Left hindlimb (tissue), 1 donor: ENCODE measurements at places on chromosomes 1 and 21.

DNA sequence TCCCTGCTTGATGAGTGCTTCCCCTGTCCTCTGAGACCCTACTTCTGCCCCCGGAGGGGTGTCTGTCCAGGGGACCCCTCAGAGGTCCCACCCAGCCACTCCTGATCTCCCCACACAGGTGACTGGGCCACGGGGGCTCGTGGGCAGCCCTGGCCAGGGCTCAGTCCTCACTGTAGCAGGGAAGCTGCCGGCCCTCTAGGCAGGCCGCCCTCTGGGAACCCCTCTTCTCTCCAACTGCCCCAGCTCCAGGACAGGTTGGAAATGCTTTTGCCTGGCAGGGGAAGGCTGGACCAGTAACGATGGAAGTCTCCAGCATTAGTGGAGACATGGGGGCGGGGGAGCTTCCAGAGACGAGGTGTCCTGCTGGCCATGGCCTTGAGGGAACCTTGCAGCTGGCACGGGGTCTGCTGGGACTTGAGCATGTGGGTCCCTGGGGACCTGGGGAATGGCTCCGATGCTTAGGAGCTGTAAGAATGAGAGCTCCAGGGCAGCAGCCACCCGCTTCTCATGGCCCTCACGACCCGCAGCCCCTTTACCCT, 3.1 kb upstream of the FNDC10 start:
- DNase-seq: no peak

- DNase-seq: peak; percentile 69
Measured at GRCh38 chr1:206472454-206472853, 2.2 kb downstream of the IKBKE start.

GRCh38 chr1:246416261-246416660, 90.8 kb downstream of the SMYD3 start:
- DNase-seq: no peak

DNA sequence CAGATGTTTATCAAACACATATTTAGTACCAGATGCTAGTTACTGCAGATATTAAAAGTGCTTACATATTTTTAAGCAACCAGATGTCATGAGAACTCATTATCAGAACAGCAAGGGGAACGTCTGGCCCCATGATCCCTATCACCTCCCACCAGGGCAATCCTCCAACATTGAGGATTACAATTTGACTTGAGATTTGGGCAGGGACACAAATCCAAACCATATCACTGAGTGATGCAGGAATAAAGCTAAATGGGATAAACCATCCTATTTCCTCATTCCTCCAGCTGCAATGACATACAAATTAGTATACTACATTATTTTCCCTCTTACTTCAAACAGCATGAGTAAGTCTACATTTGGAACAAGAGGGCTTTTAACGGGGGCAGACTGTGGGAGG, 3.1 kb upstream of the KCNK2 start:
- DNase-seq: no peak

- DNase-seq: no peak
Measured at GRCh38 chr1:56399795-56400194, 179.6 kb downstream of the PLPP3 start.

DNA sequence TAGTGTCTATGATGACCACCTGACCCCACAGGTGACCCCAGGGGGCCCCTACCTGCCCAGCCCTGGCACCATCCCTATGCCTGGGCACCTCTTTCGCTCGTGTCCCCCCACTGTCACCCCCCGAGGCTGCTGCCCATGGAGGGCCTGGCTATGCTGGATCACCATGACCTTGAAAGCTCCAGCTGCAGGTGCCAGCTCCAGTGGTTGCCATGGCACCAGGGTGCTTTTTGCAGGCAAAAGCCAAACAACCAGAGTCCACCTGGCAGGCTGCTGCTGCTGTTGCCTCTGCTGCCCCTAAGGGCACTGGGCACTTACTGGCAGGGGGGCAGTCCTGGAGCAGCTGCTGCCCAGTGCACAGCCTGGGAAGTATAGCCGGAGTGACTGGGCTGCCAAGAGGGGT, 21.7 kb downstream of the ETNK2 start:
- DNase-seq: no peak

GRCh38 chr1:226643177-226643576, 94.6 kb downstream of the STUM start:
- DNase-seq: no peak

GRCh38 chr1:21840981-21841380, 28.9 kb downstream of the LDLRAD2 start:
- DNase-seq: no peak

DNA sequence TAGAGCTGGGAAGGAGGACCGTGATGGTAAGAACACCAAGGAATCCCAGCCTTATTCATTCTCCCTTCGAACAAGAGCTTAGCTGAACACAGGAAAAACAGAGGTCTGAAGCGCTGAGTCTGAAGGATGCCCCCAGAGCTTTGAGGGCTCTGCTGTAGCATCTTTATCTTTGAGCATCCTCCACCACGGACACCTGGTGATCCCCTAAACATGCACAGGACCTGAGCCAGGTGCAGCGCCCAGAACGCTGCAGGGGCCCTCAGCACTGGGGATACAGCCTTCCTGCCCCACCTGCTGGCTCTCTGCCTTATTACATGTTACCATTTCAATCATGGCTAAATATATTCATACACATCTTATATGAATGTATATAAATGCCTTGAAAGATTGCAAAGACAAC, 7.7 kb upstream of the GPATCH4 start:
- DNase-seq: no peak

GRCh38 chr1:247112479-247112781, 8.3 kb upstream of the ZNF669 start:
- no peak for DNase-seq

- DNase-seq: no peak
Measured at GRCh38 chr1:112319371-112320040, 76.5 kb upstream of the CTTNBP2NL start.

GRCh38 chr1:234958706-234959657, 169.7 kb downstream of the TOMM20 start:
- no peak for DNase-seq

DNA sequence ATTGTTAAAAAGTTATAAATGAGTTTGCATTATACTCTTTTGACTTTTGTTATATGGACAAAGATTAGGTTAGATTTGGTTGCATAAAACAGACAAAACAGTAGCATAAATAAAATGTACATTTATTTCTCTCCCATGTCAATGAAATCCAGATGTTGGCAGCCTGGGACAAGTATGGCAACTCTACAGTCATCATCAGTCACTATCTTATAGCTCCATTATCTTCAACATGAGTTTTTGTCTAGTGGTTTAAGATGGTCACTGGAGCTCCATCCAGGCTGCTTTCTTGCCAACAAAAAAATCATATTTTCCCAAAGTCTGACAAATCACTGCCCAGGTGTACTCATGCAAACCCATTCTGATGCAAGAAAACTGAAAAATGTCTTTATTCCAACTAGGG, 83.8 kb downstream of the CD58 start:
- DNase-seq: no peak

DNA sequence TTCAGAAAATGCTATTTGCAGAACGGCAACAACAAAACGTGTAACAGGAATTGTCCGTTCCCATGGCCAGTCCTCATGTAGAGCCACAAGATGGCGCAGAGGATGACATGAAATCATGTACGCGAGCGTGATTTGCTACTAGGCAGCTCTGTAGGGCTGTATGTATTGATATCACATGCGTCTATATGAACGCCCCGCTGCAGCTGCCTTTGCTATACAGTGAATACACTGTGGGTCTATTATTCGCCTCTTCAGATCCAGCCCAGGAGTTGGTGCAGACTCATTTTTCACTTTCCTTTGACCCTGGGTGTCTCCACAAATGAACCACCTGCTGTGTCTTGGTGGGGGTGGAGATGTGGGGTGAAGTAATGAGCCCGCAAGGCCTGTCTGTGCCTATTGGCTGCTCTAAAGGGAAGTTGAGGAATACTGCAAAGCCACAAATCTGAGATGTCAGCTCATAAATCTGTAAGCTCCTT, 361.5 kb downstream of the KIF26B start:
- no peak for DNase-seq

DNA sequence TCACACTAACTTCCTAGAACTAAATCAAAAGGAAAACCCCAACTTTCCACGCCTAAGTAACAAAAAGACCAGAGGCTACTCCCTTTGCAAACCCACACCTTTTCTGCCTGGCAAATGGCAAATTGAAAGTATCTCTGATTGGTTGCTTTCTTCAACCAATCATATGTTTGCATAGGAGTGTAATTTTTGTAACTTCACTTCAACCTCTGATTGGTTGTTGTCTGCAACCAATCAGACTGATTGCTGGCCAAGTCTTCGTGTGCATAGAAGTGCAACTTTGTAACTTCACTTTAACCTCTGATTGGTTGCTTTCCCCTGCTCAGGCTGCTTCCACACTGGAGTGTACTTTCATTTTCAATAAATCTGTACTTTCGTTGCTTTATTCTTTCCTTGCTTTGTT, 36.9 kb upstream of the PADI2 start:
- no peak for DNase-seq

- peak; percentile 26 for DNase-seq
Measured at GRCh38 chr21:46095814-46096595, 1.9 kb upstream of the COL6A2 start.

GRCh38 chr1:64963466-64963865, 2.9 kb downstream of the JAK1 start:
- no peak for DNase-seq

- DNase-seq: no peak
Measured at GRCh38 chr1:160625725-160626498, 20.9 kb downstream of the SLAMF1 start.

GRCh38 chr1:172270605-172271004, 149.9 kb upstream of the C1orf105 start:
- DNase-seq: no peak

DNA sequence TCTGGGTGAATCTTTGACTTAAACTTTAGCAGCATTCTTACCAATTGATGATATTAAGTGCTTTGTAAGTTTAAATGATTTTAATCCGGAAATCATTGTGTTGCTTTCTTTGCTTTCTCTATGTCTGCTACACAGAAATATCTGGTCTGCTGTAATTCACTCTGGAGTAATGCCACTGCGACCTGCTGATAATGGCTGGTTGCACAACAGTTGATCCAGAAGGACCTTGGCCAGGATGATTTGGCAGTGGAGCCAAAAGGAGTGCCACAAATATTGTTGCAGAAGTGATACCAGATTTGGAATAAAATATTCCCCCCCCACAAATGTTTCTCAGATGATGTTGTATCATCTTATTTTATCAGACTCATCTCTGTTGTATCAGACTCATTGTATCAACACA, 2063.9 kb downstream of the MRPL39 start:
- no peak for DNase-seq

DNA sequence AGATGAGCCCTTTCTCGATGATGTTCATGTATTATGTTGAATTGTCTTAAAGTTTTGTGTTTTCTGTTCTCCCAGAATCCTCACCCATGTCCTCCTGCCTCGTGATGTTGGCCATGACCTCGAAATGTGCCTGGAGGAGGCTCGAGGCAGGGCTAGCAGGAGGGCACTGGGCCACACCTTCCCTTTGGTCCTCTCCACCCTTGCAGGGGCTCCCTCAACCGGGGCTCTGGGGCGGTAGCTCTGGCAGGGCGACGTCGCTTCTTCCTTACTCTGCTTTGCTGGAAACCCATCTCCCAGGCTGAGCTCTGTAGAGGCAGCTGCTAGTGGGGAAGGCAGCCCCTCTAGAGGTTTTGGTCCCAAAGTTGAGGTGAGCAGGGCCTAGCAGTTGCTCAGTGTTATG, 14.3 kb downstream of the TFF3 start:
- DNase-seq: no peak

DNA sequence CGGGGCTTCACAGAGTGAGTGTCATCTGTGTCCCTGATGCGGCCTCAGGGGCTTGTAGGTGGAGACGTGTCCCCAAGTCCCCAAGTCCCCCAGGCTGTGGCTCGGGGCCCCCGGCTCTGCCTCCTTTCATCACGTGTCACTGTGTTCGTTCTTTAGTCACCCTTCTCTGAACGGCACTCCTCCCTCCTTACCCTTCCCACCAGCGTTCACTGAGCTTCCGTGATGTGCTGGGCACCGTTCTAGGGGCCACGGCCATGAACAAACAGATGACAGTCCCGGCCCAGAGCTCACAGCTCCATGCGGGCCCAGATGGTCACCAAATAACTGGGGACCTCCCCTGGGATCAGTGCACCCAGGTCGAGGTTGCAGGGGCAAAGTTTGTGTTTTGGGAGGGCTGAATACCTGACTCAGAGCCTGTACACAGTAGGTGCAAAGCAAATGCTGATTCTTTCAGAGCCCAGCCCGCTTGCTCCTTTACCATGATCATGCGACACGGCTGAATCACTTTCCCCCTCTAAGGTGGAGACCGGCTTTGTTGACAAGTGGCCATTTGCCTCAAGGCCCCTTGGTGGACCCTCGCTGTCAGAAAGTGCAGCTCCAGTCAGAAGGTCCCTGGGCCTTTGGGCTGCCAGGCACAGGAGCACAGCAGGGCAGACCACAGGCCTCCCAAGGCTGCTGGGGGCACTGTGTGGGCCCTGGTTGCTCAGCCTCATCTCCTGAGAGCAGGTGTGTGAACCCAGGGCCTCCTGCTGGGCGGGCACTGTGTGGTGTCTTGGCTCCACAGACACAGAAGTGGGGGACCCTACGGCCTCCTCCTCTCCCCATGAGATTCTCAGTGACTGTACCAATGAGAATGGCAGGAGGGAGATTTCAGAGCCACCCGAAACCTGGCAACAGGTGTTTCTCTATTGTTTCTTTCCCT, 592.5 kb downstream of the PTPRU start:
- DNase-seq: no peak

DNA sequence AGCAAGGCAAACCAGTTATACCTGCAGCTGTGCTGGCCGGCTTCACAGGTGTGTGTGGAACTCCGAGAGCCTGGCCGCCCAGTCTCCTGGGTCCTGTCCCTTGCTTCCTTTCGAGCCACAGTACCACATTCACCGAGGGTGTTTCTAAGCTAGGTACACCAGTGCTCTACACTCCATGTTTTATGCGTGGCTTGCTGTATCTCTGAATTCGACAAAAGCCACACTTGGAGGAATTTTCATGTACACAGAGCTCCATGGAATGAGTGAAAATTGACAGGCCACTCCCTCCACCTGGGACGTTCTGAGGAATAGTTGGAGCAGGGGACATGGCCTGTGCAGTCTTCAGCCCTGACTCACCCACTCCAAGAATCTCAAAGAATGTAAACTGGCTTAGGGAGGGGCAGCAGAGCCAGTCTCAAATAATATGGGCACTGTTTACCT, 14.0 kb downstream of the ETS2 start:
- no peak for DNase-seq

DNA sequence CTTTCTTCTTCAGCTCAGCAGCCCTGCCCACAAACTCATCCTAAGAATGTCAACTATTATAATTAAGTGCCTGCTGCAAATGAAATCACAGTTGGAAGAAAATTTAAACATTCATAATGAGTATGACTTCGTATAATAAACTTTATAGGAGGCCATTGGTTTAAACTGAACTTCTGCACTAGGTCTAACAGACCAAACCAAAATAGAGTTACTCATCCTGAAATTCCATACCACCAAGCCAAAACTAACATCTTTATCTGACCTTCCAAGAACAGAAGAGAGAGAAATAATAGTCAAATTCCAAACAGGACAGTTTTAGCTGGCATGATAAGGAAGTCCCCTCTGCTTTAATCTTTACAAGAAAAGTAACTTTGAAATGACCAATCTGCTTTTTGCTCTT, 472.4 kb upstream of the PRMT6 start:
- no peak for DNase-seq
